ENCODE measurements at places on chromosomes 12 and 14.

DNA sequence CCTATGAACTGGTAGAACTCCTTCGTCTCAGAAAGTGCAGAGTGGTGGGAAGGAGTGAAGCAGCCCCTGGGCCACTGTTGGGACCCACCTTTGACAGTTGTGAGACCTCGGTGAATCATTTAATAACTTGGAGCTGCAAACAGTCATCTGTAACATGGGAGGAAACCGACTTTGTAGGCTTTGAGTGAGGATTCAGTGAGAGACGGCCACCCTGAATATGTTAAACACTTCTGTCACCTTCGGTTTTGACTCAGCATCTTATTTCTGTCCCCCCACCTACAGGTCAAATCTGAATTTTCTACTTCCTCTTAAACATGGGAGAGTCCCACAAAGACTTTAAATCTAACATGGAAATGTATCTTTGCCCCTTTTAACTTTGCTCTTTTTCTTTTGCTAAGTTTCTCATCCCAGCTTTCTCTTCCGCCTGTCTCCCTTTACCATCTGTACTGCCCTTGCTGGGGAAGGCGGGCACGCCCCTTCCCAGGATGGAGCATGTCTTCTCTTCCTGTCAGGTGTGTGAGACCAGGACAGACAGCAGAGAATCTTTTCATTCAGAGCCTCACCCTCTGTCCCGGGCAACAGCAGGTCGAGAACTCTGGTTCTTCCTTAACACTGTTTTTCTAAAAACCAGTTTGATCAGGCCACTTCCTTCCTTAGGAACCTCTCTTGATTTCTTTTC is 37.1 kb downstream of the ZC3H14 start:
- DNase-seq, result no peak

DNA sequence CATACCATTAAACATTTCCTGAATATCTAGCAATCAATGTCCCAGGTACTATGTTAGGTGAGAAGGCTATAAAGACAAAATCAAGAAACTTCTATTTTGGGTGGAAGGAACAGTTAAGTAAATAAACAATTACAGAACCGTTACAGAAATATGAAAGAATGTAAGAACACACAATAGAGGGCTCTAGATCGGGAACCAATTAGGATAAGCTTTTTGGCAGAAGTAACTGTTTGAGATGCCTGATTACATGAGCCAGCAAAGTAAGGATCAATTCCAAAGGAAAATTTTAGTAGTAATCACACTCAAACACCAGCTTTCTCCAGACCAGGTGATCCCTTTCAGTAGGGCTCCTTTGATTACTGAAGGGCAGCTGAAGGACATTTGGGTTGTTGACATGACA is 33.9 kb downstream of the PPP1R12A start:
- DNase-seq, result no peak

- DNase-seq, result no peak
Measured at GRCh38 chr12:104858611-104859543, 99.2 kb downstream of the SLC41A2 start.

DNA sequence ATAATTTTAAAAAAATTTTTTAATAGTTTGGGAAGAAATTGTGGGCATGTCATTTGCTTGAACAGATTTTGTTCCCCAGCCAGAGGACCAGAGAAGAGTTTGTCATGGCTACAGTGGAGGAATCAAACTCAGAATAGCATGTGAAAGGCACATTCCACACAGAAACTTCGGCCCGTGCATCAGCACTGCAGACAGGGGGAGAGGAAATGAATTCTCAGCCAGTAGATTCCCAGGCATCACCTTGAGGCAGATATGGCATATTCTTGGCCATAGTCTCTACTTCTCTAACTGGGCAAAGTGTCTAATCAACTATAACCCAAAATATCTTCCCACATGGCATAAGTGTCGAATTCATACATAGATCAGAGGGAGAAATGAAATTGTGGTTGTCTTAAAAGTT is 153.3 kb downstream of the PRKCH start:
- no peak for DNase-seq

DNA sequence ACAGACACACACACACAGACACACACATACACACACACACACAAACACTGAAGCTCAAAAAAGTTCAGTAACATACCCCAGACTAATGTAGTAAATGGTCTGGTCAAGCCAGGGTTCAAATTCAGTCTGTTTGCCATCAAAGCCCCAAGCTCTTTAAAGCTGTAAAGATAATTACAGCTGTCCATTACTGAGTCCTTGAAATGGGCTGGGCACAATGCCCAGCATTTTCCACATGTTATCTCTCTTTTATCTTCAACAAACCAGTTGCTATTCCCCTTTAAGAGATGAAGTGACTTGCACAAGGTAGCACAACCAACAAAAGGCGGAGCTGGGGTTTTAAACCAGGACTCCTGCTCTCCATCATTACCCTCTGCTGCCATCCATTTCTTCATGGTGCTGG is 7.6 kb upstream of the UNC119B start:
- no peak for DNase-seq

- peak; percentile 59 for DNase-seq
Measured at GRCh38 chr12:124745891-124746570, 117.6 kb downstream of the SCARB1 start.

DNA sequence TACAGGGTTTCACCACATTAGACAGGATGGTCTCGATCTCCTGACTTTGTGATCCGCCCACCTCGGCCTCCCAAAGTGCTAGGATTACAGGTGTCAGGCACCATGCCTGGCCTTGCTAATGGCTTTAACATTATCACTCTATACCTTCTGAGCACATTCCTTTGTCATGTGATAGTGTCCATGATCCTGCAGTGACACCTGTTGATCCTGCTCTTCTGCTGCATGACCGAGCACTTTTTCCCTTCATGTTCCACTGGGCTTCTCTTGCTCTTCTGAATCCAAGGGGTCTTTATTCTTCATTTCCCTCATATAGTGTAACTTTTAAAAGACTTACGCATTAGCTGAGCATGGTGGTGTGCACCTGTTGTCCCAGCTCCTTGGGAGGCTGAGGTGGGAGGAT is 11.6 kb downstream of the ZNF268 start:
- DNase-seq, result no peak

DNA sequence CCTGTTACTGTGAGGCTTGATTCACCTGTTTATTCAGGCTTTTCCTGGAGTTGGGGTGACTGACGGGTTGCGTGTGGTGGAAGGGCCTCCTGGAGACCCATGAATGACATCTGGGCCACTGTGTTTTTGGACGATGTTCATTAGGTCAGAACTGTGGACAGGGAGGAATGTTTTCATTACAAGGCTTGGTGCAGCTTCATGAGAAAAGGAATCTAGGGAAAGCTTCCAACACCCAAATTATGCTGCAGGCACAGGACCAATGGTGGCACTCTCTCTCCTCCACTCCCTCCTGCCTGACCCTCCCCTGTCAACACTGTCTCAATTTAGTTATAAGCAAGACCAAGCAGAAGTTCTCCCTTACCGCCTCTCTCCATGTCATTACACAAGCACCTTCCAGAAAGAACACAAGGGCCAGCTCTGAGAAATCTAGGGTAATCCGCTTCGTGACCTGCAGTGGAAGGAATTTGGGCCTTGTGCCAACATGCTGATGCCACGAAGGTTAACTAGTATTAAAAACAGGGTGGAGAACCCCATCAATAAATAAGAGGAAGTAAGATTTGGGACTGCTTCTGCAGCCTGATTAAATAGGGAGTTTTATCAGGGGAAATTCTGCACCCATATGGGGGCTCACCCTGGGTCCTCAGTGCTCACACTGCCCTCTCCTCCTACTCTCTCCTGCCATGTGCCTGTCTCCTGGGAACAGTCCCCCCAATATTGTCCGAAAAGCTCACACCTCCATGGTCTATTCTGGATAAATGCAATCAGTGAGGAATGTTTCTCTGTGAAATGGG is 200.3 kb downstream of the KTN1 start:
- DNase-seq, result no peak

DNA sequence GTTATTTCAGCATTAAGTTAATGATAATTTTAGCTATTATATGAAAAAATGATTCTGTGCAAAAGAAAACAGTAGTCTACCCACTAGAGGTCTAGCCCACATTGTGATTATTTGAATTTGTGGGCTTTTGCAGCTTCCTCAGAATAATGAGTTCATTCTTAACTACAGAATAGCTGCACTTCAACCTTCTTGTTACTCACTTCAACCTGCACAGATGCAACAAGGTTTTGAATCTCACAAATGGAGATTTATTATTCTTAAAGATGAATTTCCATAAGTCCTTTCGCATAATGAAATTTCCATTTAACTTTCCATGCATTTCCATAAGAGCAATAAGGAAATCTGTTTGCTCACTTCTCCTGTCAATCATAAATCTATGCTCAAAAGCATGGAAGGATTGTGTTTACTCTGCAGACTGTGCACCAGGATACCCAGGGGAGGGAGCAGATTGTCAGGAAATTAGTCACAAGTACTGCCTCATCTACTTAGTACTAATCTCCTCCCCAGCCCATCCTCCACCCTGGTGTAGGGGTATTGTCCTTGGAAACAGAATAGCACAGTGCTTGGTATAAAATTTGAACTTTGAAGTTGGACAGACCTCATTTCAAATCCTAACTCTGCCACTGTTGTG is 24.1 kb downstream of the PTGER2 start:
- DNase-seq, result no peak

- DNase-seq, result no peak
Measured at GRCh38 chr12:3229577-3229976, 152.4 kb downstream of the TSPAN9 start.

- no peak for DNase-seq
Measured at GRCh38 chr12:17381211-17381610, 708.8 kb downstream of the RERGL start.

GRCh38 chr14:22966783-22967269 is 9.9 kb upstream of the HAUS4 start:
- DNase-seq, result no peak

GRCh38 chr12:116423094-116423493 is 136.1 kb upstream of the MAP1LC3B2 start:
- DNase-seq, result no peak

Data from HuH-7.5 (cell line).